CD4-positive, alpha-beta T cell treated with Interleukin-4 for 4 hours (primary cell): ENCODE measurements at places on chromosomes 7 and 10.
A peak's percentile ranks its signal among the peaks of the same experiment; 100 is the strongest.

GRCh38 chr7:117698018-117698417 is 175.2 kb downstream of the CTTNBP2 start:
- DNase-seq, result no peak

DNA sequence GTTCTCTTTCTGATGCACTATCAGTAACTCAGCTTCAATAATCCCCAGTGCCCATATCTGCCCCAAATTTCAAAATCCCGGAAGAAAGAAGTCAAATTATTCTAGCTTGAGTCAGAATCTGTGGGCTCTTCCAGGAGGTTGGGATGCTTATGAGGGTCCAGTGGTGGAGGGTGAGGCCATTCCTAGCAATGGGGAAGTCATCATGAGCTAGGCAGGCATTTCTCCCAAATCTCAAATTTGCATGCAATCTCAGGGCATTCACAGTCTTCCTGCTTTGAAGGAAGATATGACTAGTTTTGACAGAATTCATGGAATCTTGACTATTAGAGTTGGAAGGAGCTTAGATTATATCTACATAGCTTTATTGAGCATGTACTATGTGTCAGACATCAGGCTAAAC is 164.3 kb upstream of the AGK start:
- DNase-seq, result no peak

- no peak for DNase-seq
Observed at GRCh38 chr10:47383261-47384147, 589 bp downstream of the ZNF488 start.

DNA sequence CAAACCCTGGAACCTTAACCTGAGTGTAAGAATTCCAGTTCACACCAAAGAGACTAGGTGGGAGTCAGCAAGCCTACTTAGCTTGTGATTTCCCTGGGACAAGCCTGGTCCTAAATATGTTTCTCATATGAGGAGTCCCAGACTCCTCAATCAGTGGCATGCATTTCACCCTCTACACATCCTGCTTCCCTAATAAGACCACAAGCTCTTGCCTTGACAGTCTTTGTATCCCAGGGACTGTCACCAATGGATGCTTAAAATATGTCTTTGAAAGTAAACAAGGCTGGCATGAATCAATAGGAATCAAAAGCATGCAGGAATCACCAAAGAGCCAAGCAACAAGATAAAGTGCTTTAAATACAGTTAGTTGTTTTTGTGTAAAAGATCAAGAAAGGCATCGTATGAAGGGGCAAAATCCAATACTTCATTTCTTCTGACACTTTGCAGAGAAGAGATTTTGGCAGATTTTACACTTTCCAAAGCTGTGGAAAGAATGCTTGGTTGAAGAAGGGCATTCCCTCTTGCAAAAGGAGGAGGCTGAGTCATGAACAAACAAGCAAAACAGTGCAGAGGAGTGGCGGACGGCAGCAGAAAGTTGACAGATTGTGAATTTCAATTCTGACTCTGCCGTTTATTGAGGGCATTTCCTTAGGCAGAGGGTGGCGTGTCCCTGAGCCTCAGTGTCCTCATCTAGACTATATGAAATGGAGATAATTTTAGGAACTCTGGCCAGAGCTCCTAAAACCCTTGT is 8.5 kb upstream of the NFE2L3 start:
- no peak for DNase-seq

GRCh38 chr10:14052931-14053330 is 277.8 kb downstream of the FRMD4A start:
- DNase-seq, result no peak

GRCh38 chr10:68957284-68957615 is 1.3 kb downstream of the DDX21 start:
- DNase-seq, result no peak

DNA sequence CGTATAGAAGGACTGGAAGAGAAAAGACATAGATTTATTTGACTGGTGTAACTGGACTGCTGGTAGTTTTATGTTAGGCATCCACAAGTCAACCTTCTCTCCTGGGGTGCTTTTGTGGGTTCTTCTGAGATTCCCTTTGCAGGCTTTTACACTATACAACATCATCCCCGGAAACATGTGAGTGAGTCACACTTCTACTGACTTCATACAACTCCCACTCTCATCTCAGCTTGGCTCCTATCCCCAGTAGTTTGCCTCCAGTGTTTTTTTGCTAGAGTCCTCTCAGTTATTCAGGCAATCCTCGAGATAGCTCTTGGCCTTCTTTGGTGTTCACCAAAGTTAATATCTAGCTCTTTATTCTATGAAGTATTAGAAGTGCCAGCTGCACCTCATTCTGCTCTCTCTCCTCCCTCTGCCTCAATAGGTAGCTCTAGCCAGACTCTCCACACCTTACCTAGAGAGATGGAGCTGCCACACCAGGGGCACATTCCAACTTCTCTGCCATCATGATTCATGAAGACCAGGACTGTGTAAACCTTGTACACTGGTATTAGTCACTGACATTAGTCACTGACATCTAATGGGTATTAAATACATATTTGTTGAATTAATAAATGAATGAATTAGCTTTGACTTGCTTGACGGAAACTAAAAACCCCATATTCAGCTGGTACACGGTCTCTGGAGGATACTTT is 281.9 kb downstream of the PPP1R3A start:
- no peak for DNase-seq

DNA sequence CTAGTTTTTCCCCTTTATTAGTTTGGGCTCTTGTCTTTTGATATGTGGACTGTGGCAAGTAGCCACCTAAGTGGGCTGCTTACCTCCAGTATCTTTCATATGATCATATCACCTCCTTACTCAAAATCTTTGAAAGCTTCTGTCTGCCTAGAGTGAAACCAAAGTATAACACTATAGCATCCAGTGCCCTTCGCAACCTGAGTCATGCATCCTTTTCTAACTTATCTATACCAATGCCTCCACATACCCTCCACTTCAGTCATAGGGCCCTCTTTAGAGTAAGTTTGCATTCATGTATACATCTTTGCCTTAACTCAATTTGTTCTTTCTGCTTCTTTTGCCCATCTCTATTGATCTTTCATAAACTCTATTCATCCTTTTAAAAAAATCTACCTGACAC is 15.7 kb upstream of the MACC1 start:
- no peak for DNase-seq

DNA sequence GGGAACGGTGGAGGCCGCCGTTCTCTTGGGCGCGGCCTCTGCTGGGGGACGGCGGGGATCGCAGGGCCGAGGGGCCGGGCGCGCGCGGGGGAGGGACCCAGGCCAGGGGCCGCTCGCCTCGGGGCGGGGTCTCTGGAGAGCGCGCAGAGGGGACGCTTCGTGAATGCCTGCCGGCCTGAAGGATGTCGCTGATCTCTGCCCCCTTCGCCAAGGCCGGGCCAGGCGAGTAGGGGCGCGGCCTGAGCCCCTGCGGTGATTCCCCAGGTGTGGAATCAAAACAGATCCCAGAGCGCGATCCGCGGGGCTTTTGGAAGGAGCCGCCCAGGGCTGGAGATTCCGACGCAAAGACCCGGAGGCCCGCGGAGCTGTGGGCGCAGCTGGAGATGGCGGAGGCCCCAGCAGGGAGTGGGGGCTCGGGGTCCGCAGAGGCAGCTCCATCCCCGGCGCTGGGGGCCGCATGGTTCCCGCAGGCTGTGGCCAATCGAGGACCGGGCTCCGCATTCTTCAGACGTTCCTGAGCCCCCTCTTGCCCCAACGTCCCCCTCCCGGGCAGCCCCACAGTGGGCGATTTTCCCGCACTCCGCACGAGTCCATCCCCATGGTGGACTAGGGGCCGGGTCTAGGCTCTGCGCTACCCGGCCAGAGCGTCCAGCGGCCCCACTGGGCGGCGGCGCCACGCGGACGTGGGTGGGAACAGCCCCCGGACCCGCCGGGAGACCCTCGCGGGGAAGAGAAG is 166.0 kb downstream of the ACTR3B start:
- no peak for DNase-seq

DNA sequence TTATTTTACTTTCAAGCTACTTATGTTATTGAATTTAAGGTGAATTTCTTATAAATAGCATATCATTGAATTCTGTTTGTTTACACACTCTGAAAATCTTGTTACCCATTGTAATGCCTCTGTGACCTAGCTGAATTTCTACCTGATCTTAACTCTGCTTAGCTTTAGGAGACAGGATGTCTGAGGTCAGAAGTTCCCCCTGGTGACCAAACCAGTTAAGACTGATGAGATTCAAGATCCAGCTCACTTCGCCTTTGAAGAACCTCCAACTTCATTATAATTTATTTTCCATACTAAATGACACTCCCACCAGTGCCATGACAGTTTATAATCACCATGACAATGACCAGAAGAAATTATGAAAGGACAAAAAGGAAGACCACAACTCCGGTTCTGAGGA is 213.4 kb upstream of the CDC14C start:
- no peak for DNase-seq

- DNase-seq, result peak; percentile 77
Observed at GRCh38 chr7:129271500-129272355, 46.9 kb downstream of the AHCYL2 start.

- DNase-seq, result no peak
Observed at GRCh38 chr7:90933984-90934383, 330.2 kb upstream of the FZD1 start.

GRCh38 chr7:7169296-7169695 is 13.0 kb upstream of the C1GALT1 start:
- DNase-seq, result no peak

DNA sequence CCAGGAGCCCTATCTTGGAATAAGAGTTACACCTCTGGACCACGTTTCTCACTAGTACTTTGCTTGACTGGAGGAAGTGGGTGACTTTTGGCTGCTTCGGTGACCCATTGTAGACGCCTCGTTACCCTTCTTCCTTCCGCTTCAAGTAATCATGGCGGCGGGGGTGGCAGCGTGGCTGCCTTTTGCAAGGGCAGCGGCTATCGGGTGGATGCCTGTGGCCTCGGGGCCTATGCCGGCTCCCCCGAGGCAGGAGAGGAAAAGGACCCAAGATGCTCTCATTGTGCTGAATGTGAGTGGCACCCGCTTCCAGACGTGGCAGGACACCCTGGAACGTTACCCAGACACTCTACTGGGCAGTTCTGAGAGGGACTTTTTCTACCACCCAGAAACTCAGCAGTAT is 1.5 kb downstream of the KCND2 start:
- no peak for DNase-seq

DNA sequence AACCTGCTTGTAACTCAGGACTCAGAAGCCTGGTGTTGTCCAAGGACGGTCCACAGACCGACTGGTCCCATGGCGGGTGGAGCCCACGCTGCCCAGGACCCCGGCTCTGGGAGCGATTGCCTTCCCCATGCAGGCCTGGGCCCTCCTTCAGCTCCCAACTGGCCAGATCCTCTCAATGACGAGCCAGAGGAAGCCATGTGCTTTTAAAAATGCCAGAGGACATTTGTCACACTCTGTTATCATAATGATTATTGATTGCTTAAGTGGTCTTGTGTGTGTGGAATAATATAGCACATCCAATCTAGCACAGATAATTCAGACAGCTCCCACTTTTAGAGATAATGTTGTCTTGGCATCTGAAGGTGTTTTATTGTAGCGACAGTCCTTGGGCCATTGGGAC is 22.6 kb upstream of the OGDHL start:
- no peak for DNase-seq

GRCh38 chr10:3323865-3324498 is 151.4 kb upstream of the PITRM1 start:
- DNase-seq, result no peak

GRCh38 chr10:130954326-130954905 is 357.1 kb downstream of the TCERG1L start:
- no peak for DNase-seq

- no peak for DNase-seq
Observed at GRCh38 chr10:99973190-99973589, 36.6 kb downstream of the DNMBP start.

- no peak for DNase-seq
Observed at GRCh38 chr10:82817676-82818422, 942.9 kb downstream of the NRG3 start.

GRCh38 chr10:31947144-31947926 is 18.7 kb upstream of the ARHGAP12 start:
- DNase-seq, result no peak

DNA sequence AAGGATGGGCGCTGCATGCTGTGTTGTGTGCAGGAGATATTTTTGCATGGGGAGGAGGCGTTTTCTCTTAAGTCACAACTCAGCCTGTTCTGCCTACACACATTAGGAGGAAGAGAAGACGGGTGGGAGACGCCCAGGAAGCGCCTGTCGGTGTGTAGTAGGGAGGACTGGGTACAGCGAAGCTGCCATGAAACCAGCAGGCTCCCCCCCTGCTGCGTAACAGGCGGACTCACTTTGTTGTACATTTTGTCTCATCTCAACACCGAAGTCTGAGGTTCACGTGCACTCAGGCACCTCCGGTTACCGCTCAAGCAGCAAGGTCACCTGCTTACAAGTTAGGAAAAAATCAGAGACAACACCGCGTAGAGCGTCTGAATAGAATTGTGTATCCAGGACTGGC is 56.3 kb downstream of the CRTAC1 start:
- no peak for DNase-seq

- peak; percentile 32 for DNase-seq
Observed at GRCh38 chr10:22679608-22680007, 34.8 kb downstream of the PIP4K2A start.

- no peak for DNase-seq
Observed at GRCh38 chr10:89926736-89927135, 225.3 kb downstream of the KIF20B start.

GRCh38 chr7:135597926-135598305 is 40.2 kb downstream of the NUP205 start:
- no peak for DNase-seq

DNA sequence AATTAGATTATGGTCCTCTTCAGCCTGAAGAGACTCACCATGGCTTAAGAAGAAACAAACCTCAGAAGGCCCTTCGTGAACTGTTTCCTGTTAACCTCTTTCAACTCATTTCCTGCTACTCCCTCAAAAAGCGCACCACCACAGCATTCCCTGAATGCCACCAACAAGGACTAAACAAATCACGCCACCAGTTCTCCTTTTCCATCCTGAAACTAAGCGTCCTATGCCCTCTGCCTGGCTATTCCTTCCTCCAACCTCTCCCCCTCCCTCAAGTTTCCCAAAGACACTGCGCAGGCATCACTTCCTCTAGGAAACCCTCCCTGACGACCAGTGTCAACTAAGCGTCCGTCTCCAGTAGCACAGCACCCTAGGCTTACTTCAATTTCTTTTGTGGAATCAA is 12.0 kb downstream of the YWHAG start:
- no peak for DNase-seq

- no peak for DNase-seq
Observed at GRCh38 chr10:129411772-129412171, 55.3 kb upstream of the MGMT start.
